Stimulated activated CD4-positive, alpha-beta T cell treated with anti-CD3 and anti-CD28 coated beads, TNF-alpha, amount 100 ng/mL, for 4 hours (primary cell): ENCODE measurements at places on chromosomes 12 and 14.

DNA sequence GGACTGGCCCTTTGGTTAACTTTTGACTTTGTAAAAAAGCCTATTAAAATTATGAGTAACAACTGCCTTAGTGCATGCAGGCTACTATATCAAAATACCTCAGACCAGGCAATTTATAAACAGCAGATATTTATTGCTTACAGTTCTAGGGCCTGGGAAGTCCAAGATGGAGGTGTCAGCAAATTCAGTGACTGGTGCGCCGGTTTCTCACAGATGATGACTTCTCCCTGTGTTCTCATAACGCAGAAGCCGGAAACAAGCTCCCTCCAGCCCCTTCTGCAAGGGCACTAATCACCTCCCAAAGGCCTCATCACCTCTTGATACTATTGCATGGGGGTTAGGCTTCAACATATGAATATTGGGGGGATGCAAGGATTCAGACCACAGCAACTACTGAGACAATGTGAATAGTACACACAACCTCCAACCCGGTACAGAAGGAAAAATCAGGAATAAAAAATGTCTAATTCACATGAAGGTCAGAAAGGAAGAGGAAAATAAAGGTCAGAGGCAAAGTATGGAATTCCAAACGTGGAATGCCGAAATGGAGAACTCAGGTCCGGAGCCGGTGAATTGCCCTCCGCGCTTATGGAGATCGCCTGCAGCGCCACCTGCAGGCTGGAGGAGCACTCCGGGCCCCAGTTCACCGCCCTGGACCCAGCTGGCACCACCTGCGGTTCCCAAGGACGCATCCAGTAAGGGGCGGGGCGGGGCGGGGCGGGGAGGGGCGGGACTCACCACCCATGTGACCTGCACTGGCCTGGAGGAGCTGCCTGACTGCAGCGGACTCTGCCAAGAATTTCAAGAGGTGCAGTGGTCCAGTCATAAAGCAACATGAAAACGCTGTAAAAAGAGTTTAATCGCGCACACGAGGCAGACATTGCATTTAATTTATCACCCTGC, 203.4 kb downstream of the KIF26A start:
- no peak for DNase-seq

- no peak for DNase-seq
Measured at GRCh38 chr12:10320643-10321042, 13.0 kb downstream of the KLRD1 start.

- no peak for DNase-seq
Measured at GRCh38 chr12:49131894-49132461, 783 bp upstream of the TUBA1B start.

- no peak for DNase-seq
Measured at GRCh38 chr12:70449074-70449752, 83.1 kb downstream of the KCNMB4 start.

DNA sequence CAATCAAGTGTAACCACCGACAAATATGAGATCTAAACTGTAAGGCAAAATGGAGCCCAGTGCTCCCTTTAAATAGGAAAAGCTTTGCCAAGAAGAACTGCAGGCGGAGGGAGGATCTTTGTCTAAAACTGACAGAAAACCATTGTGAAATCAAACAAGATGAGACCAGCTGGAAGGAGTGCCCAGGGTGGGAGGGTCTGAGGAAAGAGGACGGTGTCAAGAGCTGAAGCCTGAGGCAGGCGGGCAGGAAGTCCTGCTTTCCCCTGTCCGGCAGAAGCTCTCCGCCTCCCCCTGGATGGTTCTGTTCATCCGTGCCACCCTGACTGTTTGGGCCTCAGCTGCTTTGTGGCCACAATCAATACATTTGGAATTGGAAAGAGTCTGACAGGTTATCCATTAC, 37.5 kb downstream of the CDC42BPB start:
- DNase-seq, result no peak

GRCh38 chr14:100049220-100049619, 16.0 kb upstream of the EVL start:
- DNase-seq, result no peak

- no peak for DNase-seq
Measured at GRCh38 chr14:103267226-103267910, 66.7 kb upstream of the EIF5 start.

- no peak for DNase-seq
Measured at GRCh38 chr14:105053421-105053820, 11.8 kb downstream of the GPR132 start.

GRCh38 chr12:13162904-13163303, 33.6 kb upstream of the EMP1 start:
- DNase-seq, result no peak

- no peak for DNase-seq
Measured at GRCh38 chr12:28708918-28709371, 440.1 kb upstream of the FAR2 start.

- no peak for DNase-seq
Measured at GRCh38 chr14:103512701-103513611, 9.7 kb downstream of the CKB start.

GRCh38 chr12:26938701-26939062, 412 bp downstream of the FGFR1OP2 start:
- no peak for DNase-seq

DNA sequence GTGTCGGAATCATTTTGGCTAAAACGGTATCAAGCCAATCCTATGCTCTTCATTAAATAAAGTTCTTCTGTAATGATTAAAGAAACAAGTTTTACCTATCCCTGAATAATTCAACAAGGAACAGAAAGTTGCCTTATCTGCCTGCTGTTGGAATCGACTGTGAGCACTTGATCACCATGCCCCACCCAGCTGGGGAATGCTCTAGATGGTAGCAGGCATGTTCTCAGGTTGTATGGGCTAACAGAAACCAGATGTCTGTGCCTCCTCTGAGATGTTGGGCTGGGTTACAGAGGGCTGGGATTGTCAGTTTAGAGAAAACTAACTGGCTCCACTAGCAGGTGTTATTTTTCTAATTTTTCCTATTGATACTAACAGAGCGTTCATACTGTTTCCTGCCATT, 28.9 kb downstream of the RTRAF start:
- DNase-seq, result no peak

DNA sequence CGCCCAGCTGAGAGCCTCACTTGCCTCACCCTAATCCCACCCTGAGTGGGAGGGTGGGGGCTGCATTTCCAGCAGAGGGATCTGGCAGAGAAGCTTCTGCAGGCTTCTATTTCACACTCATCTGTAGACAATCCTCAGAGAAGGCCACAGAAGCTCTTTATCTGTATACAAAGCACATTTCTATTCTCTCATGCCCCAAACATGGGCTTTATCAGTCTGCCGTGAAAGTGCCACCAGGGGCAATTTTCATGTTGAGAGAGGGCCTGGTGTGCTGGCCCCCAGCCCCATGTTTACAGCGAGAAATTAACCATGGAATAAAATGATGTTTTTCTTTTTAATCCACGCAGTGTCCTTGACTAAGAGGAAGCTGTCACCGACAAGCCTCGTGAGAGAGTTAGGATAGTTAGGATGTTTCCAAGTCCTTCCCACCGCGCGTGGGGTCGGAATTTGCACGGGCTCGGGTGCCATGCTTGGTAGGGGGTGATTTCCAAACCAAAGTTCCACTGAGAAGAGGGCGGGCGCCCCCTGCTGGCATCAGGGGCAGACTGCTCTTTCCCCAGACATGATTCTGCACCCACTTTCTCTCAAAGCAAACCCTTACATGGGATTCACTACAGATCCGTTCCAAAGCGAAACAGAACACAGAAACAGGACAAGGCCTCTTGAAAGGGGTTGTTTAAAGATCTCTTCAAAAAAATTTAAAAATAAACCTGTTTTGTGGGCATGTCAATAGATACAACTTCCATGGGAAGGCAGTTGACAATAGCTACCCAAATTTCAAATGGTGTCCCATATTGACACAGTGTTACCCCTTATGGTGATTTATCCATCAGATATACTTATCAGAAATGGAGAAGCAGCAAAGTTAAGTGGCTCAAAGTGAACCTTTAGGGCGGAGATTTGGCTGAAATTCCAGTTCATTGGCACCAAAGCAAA, 19.4 kb downstream of the BDKRB1 start:
- peak; percentile 51 for DNase-seq

GRCh38 chr14:92584816-92585215, 71.2 kb downstream of the RIN3 start:
- no peak for DNase-seq
